ENCODE measurements at places on chromosomes 4 and X.

DNA sequence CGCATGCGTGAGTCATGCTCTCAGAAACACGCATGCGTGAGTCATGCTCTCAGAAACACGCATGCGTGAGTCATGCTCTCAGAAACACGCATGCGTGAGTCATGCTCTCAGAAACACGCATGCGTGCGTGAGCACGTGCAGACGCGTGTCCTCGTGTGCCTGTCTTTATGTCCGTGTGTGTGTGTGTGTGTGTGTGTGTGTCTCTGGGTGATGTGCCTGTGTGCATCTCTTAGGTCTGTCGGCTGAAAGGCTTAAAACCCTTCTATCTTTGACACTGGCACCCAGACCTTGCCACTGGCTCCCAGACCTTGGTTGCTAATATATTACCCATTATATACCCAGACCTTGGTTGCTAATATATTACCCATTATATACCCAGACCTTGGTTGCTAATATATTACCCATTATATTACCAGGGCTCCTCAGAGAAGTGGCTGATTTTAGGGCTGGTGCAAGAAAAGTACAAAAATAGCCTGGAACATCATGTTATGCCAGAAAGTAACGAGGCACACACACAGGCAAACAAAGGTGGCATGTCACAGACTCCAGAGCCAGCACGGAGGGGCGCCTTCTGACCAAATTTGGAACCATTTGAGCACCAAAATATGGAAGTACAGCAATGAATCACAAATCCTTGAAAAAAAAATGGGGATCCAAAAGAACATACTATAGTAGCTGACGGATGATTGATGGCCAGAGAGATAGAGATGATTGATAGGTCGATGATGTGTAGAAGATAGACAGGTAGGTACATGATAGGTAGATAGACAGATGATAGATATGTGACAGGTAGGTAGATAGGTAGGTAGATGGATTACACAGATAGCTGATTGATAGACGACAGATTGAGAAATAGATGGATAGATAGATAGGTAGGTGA lies 19.2 kb upstream of the ADRA2C start:
- DNase-seq: no peak

- DNase-seq: no peak
Measured at GRCh38 chr4:23171976-23172375, 479.2 kb downstream of the GBA3 start.

DNA sequence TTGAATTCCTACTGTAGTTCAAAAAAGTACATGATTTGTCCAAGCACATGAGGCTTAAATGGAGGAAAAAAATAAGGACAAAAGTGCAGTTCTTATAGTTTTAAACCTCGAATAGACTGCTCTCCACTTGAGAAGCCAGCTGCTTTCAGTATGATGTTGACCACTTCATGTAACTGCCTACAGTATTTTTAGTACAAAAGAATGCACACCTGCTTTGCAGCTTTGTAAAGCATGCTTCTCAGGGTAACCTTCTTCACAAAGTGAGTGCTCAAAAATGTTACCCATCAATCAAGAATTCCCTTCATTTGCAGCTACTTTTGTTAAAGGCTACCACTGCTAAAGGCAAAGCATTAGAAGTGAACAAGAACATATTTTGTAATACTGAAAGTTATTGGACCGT lies 83.4 kb upstream of the FAM47B start:
- no peak for DNase-seq

GRCh38 chrX:13248867-13249486 lies 70.9 kb downstream of the ATXN3L start:
- no peak for DNase-seq

DNA sequence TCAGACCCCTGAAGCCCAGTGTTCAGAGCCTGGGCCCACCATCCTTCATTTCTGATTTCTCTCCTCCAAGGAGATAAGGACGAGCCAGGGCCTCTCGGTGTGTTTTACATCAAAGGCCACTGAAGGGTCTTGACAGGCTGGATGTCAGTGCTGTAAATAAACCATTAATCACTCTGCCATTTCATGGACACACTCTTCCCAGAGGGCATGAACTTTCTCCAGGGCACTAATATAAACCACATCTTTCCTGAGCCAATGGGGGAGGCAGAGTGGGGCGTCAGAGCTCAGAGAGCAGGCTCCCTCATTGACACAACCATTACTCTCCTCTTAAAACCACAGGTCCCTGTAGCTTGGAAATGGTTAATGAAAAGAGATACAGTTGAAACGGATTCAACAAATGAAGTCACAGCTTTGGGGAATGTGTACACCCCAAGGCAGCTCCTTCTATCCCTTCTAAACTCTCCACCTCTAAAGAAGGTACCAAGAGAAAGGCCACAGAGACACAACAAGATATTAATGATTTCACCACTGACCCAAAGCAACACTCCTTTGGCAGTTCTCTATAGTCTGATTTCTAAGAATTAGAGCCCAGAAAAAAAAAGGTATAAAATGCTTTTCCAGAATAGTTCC lies 200.6 kb downstream of the CHIC2 start:
- no peak for DNase-seq

- no peak for DNase-seq
Measured at GRCh38 chr4:6258026-6258360, 11.7 kb upstream of the WFS1 start.

- no peak for DNase-seq
Measured at GRCh38 chr4:115515772-115516171, 402.4 kb upstream of the NDST4 start.

- DNase-seq: no peak
Measured at GRCh38 chr4:176393306-176394013, 73.7 kb downstream of the SPCS3 start.

- no peak for DNase-seq
Measured at GRCh38 chr4:122764821-122765215, 32.3 kb downstream of the BBS12 start.

- DNase-seq: no peak
Measured at GRCh38 chr4:80343887-80344286, 8.4 kb downstream of the CFAP299 start.

- no peak for DNase-seq
Measured at GRCh38 chr4:105966051-105966450, 70.8 kb downstream of the NPNT start.

DNA sequence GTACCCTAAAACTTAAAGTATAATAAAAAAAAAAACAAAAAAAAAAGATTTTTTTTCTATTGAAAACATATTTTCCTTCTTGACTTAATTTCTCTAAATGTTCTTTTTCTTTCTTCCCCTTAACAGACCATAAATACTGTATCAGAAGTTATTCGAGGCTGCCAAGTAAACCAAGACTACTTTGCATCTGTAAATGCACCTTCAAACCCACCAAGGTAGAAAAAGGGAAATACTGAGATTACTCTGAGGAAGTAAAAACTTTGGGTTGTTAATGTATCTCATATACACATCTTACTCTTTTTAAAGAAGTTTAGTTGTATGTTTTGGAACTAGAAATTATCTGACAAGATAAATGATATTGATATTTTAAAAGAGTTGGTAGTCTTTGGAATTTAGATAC lies 65.6 kb downstream of the USO1 start:
- DNase-seq: no peak

- no peak for DNase-seq
Measured at GRCh38 chrX:125436855-125437254, 117.2 kb downstream of the TEX13C start.

GRCh38 chr4:133148690-133149363 lies at the start of gene PCDH10:
PCDH10 (plus strand) TSS chr4:133149294; CDS start chr4:133150141, 847 bp downstream.
- DNase-seq: peak; percentile 75

DNA sequence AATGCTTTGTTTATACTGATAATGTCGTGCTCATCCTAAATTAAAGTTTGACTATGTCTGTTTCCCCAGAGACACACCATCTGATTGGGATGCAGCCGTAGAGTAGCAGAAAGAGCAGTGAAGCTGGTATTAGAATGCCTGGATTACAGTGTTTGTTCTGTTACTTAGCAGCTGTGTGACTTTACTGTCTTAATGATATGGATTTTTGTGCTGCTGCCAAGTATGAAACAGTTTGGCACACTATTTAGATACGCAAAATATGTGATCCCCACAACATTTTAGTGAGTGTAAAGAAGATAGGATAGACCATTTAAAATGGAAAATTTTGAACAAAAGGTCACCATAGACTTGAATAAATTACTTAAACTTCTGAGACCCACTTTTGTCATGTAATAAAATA lies 1.2 kb upstream of the CHIC1 start:
- DNase-seq: no peak

GRCh38 chr4:6779667-6780565 lies 2.6 kb upstream of the KIAA0232 start:
- peak; percentile 42 for DNase-seq

GRCh38 chrX:68913249-68913547 lies 84.4 kb downstream of the EFNB1 start:
- no peak for DNase-seq

GRCh38 chr4:7364979-7365378 lies 69.8 kb downstream of the PSAPL1 start:
- no peak for DNase-seq

DNA sequence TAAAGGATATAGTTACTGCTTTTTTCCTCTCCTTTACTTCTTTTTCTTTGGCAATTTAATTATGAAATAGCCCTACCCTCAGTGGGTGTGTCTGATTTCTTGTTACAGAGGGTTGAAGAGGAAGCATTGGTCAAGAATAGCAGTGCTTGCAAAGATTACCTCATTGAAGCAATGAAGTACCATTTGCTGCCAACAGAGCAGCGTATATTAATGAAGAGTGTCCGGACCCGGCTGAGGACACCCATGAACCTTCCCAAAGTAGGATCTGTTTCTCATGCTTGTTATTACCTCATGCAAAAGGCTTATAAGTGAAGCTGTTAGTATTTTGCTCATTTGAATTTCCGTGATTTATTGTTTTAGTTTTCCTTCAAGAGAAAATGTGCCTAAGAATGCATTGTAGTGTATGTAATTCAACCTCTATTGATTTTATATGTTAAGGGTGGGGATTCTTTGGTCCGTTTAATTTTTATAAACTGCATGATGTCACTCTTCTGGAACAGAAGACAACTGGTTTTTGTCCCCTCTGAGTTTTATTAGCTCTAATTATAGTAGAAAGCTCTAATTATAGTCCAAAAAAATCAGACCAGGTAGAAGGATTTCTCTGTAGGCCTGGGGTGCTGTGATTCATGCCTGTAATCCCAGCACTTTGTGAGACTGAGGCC lies 27.9 kb upstream of the MSMO1 start:
- DNase-seq: no peak

GRCh38 chr4:102789317-102789717 lies 28.5 kb upstream of the MANBA start:
- DNase-seq: no peak

DNA sequence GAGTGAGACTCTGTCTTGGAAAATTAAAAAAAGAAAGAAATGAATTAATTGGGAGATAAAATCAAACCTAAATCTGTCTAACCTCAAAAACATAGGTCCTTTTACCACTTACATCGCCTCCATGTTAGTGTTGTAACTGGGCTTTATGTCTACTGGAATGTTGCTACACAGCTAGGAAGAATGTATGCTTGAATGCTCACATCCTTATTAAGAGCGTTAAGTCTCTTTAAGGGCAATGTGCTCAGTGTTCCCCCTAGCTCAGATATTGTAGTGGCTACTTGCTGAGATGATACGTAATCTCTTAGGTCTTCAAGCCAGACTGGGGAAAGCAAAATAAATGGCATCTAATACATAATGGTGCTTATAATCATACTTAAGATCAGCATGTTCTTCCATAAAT lies 1072.8 kb downstream of the PDHA2 start:
- no peak for DNase-seq

DNA sequence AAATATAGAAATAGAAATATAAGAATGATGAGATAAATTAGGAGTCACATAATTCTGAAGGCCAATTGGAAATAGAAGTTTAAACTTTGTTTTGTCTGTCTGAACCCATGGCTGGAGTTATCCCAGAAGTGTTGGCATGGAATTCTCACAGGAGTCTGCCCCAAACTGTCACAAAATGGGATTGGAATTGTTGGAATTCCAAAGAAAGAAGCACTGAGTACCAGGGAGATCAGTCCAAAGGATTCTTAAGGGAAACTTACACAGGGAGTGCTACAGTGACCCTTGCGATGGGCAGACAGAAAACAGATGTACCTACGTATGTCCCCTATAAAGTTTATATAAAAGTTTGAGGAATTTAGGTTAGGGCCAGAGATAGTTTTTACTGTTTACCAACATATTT lies 1607.7 kb downstream of the ARAP2 start:
- no peak for DNase-seq

GRCh38 chrX:85928606-85929005 lies 118.8 kb downstream of the CHM start:
- DNase-seq: no peak

DNA sequence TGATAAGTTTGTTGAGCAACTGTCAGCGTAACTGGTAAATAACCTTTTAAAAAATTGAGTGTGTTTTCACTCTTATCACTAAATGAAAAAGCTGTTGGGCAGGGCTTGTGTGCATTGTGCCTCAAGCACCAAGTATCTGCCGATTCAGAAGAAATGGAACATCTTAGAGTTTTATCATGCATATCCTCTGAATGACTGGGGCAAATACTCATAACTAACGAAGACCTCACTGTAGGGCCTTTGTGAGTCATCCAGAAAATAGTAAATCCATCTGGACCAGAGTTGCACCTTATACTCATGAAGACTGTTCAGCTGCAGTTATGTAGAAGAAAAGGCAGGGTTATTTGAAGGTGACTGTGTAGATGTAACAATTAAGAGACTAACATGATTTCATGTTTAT lies 222.1 kb downstream of the CAMK2D start:
- no peak for DNase-seq

DNA sequence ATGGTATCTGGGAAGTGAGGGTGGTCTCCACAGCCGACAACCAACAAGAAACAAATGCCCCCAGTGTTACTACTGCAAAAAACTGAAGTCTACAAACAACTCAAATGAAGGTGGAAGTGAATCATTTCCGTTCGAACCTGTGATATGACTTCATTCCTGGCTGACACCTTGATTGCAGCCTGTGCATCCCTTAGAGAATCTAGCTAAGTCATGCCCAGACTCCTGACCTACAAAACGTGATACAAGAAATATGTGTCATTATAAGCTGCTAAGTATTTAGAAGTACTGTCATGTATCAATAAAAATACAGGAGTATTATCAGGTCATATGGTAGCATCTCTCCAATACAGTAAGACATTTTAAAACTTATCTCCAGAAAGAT lies 959.7 kb upstream of the LCORL start:
- no peak for DNase-seq

DNA sequence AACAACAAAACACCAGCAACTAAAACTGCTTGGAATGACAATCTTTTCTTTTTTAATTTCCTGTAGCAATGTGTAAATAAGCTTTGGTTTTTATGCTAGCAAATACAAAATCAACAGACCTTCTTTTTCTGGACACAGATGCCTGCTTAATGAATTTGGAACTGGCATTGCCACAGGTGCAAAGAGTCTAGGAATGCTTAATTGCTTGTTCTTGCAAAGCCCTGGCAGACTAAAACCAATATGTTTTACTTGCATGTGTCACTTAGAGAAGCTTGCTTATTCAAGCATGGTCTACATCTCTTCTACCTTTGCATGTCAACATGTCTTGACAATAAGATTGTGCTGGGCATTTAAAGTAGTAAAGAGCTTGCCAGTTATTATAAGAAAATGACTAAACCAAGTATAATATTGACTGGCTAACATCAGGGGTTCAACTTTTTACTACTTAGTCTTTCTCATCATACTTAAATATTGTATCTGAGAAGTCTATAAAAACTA lies 656.7 kb upstream of the NDST4 start:
- DNase-seq: no peak

Data from activated CD8-positive, alpha-beta memory T cell treated with anti-CD3 and anti-CD28 coated beads, Interleukin-2, amount 50 U/mL, for 48 hours (primary cell).